ENCODE measurements at places on chromosomes 4 and X.

DNA sequence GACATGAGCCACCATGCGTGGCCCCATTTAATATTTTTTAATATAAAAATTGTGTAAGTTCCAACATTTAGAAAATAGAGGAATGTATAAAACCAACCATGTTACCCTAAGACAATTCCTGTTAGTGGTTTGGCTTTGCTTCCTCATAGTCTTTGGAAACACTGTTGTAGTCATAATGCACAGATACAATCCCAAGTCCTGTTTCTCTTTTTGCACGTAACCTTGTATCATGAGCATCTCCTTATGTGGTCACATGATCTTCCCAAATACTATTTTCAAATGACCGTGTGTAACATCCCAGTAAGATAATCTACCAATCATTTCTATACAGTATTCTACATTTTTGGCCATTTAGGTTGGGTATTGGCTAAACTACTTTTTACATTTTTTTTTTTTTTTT lies 13.9 kb upstream of the RHOH start:
- DNase-seq, result no peak

- no peak for DNase-seq
Measured at GRCh38 chrX:1097328-1097727, 115.1 kb downstream of the CRLF2 start.

- no peak for DNase-seq
Measured at GRCh38 chrX:6678313-6678712, 143.4 kb upstream of the VCX3A start.

DNA sequence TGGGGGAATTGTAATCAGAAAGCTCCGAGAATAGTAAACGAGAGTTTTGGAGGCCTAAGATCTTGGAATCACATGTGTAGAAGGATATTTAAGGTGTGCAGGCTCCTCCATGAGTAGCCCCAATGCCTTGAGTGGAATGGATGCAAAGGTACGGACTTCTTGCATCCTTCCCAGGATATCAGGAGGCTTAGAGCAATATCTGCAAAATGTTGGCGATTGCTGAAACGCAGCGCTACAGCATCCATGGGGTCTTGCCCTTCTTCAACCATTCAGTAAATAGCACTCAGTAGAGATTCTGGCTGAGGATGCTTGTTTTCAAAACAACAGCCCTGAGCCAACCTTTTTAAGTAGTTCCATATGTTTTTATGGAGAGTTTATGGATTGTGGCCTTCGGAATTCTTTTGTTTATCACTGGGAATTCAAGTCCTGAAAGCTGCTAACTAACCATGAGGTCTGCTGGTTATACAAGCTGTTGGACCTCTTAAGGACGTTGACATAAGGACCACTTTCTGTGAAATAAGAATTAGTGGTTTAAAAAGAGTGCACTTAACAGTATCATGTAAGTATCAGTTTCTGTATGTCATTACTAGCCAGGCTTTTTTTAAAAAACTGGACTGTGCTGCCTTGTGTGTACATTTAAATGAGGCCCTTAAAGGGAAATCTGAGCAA lies 228.8 kb upstream of the PGRMC2 start:
- DNase-seq, result no peak

GRCh38 chr4:147816382-147817254 lies 84.7 kb downstream of the ARHGAP10 start:
- DNase-seq, result peak; percentile 49
